Hypothalamus (tissue), 51 donors: ENCODE measurements at places on chromosomes 2 and 18.

GRCh38 chr2:161582386-161582785 is 41.8 kb upstream of the SLC4A10 start:
- no peak for DNase-seq

GRCh38 chr2:229087843-229088516 is 183.1 kb downstream of the PID1 start:
- DNase-seq: no peak

- DNase-seq: no peak
Measured at GRCh38 chr18:35331367-35332087, 12.7 kb downstream of the ZNF24 start.

DNA sequence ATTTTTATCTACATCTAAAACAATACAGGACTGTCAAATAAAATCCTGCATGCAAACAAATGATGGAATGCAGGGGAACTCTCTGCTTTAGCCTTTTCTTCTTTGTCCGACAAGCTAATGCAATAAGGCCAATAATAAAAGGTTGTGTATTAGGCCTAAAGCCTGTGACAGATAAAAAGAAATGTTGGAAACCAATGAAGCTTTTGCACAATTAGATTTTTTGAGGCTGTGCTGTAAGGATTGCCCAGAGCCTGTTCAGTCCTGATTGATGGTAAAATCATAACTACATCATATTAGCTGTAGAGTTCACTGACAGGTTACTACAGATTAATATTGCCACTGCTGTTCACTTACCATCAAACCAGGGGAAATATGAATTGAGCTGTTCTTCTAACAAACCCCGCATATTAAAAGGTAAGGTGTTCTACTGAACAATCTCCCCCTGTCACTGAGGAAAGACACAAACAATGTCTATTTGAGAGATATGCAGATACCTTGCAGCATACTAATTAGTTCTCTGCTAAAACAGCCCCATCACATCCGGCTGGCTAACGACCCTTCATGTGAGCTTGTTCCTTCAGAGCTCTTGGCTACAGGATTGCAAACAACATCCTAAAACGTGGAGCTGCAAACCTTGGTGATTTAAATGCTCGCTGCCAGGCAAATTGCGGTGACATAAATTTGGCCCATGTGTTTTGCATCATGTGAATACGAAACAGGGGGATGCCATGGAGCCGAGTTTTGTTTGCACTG is 305.4 kb downstream of the MTX2 start:
- DNase-seq: no peak

GRCh38 chr2:34602262-34602661 is 1003.2 kb upstream of the FAM98A start:
- no peak for DNase-seq

GRCh38 chr2:43054367-43054766 is 172.0 kb downstream of the ZFP36L2 start:
- DNase-seq: no peak

DNA sequence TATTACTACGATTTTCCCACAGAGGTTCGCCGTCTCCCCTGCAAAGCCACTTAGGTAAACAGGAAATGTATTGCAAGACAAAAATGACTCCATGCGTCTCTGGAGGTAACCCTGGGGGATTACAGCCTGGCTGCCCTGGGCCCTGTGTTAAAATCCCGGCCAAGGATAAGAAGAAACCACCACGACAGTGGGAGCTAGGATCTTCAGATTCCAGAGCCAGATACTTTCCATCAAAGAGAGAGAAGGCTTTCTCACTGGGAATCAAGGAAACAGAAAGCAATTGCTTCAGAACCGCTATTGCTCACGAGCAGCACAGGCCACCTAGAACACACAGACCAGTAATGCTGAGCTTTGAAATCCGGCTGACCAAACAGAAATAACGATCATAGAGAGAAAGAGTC is 97.9 kb upstream of the ZNF516 start:
- no peak for DNase-seq

- no peak for DNase-seq
Measured at GRCh38 chr2:164515734-164516133, 105.5 kb downstream of the GRB14 start.
